Heart right ventricle (tissue), 16 donors: ENCODE measurements at places on chromosomes 1 and 21. TPM values are rescaled to one million over a fixed set of nuclear protein-coding genes. Genes with fewer than 3 reads are reported as not detected.
A peak's percentile ranks its signal among the peaks of the same experiment; 100 is the strongest.

- H3K4me1 ChIP-seq = no peaks in the 10 kb centered on the region
- DNase-seq = no peak
- H3K4me3 ChIP-seq = no peak overlapping the region
- no peaks in the 10 kb centered on the region for H3K36me3 ChIP-seq
- H3K27ac ChIP-seq = no peak overlapping the region
- H3K27me3 ChIP-seq = no peaks in the 10 kb centered on the region
Measured at GRCh38 chr1:48931506-48932192, 155.0 kb upstream of the BEND5 start.

- DNase-seq = peak; percentile 57
- H3K4me3 ChIP-seq = no peak overlapping the region
- H3K36me3 ChIP-seq = peaks cover 9% of the 10 kb centered on the region
- peaks cover 82% of the 10 kb centered on the region for H3K4me1 ChIP-seq
Measured at GRCh38 chr1:246583448-246584185, 17.4 kb downstream of the CNST start.

DNA sequence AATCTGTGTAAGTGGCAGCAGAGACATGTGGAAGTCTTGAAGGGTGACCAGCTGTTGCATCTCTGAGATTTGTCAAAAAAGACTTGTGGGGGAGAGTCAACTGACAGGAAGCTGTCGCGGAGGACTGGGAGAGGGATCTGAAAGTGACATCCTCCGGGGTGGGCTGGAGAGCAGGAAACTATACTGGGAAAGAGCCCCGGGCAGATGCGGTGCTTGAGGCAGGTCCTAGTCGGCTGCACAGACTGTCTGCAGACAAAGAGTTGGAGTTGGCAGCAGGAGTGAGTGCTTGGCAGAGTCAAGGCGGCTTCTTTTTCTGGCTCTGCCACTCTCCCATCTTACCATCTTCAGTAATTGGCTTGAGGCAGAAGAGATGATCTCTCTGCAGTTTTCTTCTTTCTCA is 294.0 kb upstream of the C1orf87 start:
- no peak overlapping the region for H3K4me3 ChIP-seq
- no peak for DNase-seq
- H3K36me3 ChIP-seq = no peaks in the 10 kb centered on the region
- H3K27ac ChIP-seq = no peak overlapping the region
- no peaks in the 10 kb centered on the region for H3K4me1 ChIP-seq

GRCh38 chr1:198677027-198677426 is 38.2 kb downstream of the PTPRC start:
- no peaks in the 10 kb centered on the region for H3K4me1 ChIP-seq
- no peaks in the 10 kb centered on the region for H3K27me3 ChIP-seq
- no peak overlapping the region for H3K27ac ChIP-seq
- H3K36me3 ChIP-seq = no peaks in the 10 kb centered on the region
- no peak overlapping the region for H3K4me3 ChIP-seq
- no peak for DNase-seq

DNA sequence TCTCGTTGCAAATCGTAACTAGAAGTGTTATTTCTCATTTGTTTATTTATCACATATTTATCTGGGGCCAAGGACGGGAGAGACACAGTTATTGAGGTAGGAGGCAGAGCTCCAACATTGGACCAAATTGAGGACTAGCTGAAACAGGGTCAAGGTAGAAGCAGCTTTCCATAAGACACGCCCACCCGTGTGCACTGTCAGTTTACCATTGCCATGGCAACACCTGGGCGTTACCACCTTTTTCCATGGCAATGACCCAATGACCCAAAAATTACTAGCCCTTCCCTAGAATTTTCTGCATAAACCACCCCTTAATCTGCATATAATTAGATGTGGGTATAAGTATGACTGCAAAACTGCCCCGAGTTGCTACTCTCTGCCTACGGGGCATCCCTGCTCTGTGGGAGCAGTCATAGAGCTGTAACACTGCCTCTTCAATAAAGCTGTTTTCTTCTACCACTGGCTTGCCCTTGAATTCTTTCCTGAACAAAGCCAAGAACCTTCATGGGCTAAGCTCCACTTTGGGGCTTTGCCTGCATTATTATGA is 72.7 kb downstream of the FBXO2 start:
- no peak for DNase-seq
- peaks cover 10% of the 10 kb centered on the region for H3K4me1 ChIP-seq
- H3K27ac ChIP-seq = no peak overlapping the region
- no peak overlapping the region for H3K4me3 ChIP-seq
- H3K27me3 ChIP-seq = peaks cover 31% of the 10 kb centered on the region

GRCh38 chr1:118970451-118970850 is 17.7 kb downstream of the TBX15 start:
- no peaks in the 10 kb centered on the region for H3K4me1 ChIP-seq
- H3K27ac ChIP-seq = no peak overlapping the region
- no peak for DNase-seq
- no peaks in the 10 kb centered on the region for H3K36me3 ChIP-seq

AGMAT gene
- total RNA-seq = 0.25 TPM

SHISA4 gene
- total RNA-seq = 212 TPM

DRAM2 gene
- total RNA-seq = 26.7 TPM

TSTD1 gene
- total RNA-seq = 13.1 TPM
